Right atrium auricular region (tissue), 2 donors: ENCODE measurements at places on chromosomes 7 and 10. TPM values are rescaled to one million over a fixed set of nuclear protein-coding genes. Genes with fewer than 3 reads are reported as not detected.

DNA sequence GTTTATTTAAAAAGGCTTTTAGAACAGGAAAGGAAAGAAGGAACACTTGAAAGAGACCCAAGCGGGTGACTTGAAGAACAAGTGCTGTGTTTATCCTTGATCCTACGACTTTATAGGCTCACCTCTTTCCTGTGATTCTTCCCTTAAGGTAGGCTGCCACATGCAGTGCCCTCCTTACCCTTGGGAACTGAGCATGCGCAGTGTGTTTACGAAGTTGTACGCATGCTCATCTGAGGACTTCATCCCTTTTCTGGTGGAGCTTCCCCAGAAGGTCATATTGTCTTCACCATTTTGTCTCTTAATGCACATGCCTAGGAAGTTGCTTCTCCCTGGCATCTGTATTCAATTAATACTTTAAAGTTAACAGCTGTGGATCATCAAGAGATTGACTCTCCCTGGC is 49.9 kb upstream of the VOPP1 start:
- H3K36me3 ChIP-seq = no peaks in the 10 kb centered on the region
- no peak overlapping the region for H3K4me3 ChIP-seq
- H3K27ac ChIP-seq = no peak overlapping the region
- no peaks in the 10 kb centered on the region for H3K27me3 ChIP-seq
- DNase-seq = no peak

- H3K27me3 ChIP-seq = no peaks in the 10 kb centered on the region
- no peak overlapping the region for H3K27ac ChIP-seq
- H3K4me1 ChIP-seq = no peaks in the 10 kb centered on the region
- no peaks in the 10 kb centered on the region for H3K36me3 ChIP-seq
Measured at GRCh38 chr7:114663502-114663901, 248.9 kb downstream of the FOXP2 start.

Gene CLCN1
- not detected for total RNA-seq

Gene NSUN6
- total RNA-seq = 8.8 TPM

Gene ZNF425
- 1.3 TPM for total RNA-seq
